Stimulated activated CD4-positive, alpha-beta T cell treated with anti-CD3 and anti-CD28 coated beads, Interleukin-15, amount 100 ng/mL, for 48 hours (primary cell): ENCODE measurements at places on chromosomes 3 and 15.

DNA sequence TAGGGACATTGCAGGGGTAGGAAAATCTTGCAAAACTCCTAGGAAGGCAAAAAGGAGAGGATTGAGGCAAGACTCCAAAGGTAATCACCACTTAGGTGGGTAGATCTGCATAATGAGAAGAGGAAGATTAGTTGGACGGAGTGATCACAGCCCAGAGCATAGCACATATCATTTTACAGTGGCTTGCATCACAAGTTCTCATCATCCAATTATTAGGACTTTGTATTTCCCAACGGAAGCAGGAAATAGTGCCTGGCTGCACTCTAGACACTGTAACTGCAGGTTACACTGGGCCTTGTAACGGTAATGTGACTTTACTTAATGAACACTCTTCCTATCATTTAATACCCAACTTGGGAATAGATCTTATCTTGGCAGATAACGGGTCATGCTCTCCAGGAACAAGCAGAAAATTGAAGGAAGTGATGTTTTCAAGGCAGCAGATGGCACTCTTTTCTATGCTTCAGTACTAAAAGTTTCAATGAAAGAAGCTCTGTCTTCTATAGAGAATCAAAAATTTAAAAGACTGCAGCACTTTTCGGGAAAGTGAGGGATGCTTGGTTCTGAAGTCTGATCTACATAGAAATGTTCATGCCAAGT, 101.9 kb upstream of the KCNMB2 start:
- DNase-seq, result no peak

DNA sequence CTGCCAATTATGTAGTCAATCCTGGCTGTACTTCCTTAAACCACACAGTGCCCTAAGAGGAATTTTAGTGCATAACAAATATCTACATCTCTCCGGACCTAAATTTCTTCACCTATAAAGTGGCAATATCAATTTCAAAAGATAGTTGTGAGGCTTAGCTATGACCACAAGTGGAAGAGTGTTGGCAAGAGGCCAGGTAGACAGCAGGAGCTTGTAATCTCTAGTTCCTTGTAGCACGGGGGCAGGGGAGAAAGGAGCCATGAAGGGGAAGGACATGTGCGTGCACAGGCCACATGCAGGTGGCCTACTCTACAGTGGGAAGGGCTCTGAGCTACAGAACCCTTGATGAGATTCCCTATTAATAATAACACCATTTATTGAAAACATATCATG, 269.7 kb downstream of the ABHD5 start:
- DNase-seq, result no peak

DNA sequence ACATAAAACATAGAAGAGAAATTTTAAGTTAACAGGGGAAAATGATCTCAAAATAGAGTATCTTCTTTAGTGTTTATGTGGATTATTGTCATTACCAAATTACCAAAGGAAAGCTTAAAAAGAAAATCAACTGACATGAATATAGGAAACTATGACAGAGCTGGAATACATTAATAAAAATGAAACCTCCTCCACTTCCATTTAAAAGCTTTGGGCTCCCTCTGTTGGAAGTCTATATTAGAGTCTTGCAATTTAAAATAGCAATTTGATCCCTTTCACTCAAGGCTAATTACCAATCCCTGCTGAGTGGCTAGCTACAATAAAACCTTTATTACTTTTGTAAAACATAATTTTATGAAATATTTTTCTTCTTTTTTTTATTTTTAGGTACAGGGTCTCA, 61.4 kb upstream of the IMPG2 start:
- DNase-seq, result no peak

DNA sequence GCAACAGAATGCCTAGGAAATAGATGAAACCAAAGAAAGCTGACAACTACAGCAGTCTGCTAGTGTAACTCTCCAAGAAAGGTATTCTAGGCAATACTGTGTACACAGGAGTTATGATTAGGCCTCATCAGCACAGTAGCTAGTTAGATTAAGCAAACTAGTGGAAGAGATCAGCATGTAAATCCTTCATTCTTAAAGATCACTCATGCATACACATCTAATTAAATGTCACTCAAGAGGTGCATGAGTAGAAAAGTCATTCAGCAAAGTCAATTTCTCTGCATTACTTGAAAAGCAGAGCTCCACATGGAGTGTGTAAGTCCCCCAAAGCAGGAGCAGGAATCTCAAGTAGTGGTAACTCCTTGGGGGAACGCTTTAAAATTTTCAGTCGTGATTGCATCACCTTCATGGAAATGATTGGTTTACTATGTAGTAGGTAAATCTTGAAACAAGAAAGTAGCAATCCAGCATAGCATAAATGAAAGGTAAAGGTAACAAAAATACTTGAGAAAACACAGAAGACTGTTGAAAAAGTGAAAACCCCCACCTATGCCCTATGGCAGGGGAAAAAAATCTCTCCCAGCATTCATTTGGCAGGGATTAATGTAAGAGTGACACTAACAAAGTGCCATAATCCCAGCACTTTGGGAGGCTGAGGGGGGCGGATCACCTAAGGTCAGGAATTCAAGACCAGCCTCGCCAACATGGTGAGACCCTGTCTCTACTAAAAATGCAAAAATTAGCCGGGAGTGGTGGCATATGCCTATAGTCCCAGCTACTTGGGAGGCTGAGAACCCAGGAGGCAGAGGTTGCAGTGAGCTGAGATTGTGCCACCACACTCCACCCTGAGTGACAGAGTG, 29.4 kb upstream of the PPIB start:
- DNase-seq, result no peak

- no peak for DNase-seq
Observed at GRCh38 chr3:39385456-39386090, 2.4 kb downstream of the SLC25A38 start.

DNA sequence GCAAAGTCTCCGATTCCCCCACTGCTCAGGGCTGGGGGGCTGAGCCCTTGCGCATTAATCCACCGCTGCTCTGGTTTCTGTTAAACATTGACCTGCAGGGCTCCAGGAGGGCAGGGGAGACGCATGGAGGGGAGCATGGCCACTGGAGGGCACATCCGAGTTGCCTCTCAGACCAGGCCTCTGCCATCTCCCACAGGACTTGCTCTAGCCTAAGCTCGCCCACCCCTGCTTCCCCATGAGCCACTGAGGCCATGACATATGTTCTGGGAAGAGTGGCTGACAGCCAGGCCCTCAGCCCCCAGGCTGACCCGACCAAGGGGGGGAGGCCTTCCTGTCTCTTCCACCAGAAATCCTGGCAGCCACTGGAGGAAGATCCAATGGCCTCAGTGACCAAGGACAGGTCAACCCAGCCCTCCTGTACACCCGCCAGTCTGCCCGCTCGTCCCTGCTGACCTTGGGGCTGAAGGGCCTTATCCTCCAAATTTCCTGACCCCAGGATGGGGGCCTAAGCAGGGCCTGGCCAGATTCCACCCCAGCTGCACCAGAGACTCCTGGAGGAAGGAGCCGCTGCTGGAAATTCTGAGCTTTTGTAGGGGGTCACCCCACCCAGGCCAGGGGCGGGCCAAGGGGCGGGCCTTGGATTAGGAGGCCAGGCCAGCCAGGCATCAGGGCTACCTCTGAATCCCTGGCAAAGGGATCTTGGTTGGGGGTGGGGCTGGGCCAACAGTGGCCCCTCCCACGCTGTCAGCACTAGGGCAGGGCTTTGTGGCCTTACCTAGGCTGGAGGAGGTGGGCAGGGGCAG, at the start of gene HYAL1:
Gene HYAL1 (minus strand): TSS at position 562 of the 803 bp plus-strand sequence. CDS start 618 bp downstream, outside the sequence.
- no peak for DNase-seq

DNA sequence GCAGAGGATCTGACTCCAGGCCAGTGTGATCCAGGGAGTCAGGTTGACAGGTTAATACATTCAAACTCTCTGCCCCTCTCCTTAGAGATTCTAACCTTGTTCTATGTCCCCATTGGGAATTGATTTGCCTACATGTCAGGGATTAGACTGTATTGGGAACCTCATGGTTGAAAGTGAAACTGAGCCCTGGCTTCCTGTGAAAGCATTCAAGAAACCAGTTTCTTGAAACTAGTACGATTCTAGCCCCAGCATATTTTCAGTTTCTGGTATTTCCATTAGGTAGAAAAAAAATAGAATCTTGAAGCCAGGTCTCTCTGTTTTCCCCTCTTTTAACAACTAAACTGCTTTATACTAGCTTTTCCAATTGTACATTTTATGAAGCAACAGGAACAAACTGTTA, 140.4 kb upstream of the ABI3BP start:
- no peak for DNase-seq

- no peak for DNase-seq
Observed at GRCh38 chr3:110272525-110272924, 799.1 kb upstream of the NECTIN3 start.

DNA sequence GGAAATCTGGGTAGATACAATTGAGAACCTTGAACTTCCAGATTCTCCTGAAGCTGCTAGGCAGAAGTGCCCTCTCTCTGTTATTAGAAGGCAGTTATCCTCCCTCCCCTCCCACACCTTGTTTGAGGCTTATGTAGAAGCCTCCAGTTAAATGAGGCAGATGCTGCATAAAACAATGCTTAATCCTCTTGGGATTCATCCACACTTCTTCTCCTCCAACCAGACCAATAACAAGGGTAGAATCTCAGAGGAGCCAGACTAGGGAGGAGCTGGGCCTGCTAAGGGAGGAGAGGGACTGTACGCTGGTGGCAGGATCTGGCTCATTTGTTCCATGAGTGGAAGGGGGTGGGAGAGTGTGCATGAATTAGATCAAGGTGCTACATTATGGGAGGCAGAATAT, 88.3 kb upstream of the PRR23C start:
- DNase-seq, result no peak

DNA sequence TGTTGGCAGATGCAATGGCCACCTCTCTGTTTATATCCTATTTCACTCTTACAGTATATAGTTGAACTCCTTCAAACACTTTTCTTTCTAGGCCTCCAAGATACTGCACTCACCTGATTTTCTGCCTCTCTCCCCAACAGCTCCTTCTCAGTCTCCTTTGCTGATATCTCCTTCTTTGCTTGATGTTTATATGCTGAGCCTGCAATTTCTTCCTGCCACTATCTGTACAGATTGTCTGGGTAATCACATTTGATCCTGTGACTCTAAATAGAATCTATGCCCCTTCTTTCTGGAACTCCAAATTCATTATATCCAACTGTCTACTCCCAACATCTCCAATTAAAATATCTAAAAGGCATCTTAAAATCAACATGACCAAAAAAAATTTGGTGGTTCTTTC, 165.5 kb upstream of the PFN2 start:
- DNase-seq, result no peak

DNA sequence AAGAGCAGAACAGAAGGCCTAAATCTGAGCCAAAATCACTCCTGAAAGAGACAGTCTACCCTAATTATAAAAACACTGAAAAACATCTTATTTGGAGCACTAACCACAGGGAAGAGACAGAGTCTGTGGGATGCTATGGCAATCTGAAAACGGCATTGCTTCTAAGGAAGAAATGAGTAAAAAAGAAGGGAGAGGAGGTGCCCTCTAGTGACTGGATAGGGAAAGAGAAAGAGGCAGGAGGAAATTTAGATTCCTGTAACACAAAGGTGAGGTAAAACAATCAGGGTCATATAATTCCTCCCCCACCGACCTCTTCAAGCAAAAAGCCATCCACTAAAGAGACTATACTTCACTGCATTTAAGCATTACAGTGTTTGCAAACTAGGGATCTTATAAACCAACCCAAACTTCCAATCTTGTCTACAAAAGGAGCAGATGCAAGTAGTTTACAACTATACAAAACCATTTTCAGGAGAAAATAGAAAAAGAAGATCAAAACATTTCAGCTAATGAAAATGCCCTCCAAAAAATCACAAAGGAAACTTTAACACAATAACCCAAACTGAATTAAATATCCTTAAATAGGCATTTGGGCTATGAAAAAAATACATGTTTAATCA, 32.6 kb downstream of the HACD2 start:
- DNase-seq, result no peak

DNA sequence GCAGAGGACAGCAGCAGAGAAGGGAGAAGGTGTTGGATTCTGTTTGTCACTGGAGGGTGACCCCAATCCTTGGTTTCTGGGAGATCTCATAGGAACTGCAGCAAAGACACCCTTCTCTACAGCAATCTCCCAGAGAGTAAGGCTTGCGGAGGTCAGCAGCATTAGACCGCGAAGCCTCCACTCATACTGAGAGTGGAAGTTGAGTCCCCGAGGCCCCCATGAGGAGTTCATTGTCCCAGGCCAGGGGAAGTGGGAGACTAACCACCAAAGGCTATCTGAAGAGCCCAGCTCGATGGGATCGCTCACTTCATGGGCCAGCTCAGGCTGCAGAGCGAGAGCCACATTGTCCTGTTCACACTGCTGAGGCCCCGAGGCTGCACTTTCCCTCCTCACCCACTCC, 44.6 kb downstream of the GLDN start:
- DNase-seq, result no peak

DNA sequence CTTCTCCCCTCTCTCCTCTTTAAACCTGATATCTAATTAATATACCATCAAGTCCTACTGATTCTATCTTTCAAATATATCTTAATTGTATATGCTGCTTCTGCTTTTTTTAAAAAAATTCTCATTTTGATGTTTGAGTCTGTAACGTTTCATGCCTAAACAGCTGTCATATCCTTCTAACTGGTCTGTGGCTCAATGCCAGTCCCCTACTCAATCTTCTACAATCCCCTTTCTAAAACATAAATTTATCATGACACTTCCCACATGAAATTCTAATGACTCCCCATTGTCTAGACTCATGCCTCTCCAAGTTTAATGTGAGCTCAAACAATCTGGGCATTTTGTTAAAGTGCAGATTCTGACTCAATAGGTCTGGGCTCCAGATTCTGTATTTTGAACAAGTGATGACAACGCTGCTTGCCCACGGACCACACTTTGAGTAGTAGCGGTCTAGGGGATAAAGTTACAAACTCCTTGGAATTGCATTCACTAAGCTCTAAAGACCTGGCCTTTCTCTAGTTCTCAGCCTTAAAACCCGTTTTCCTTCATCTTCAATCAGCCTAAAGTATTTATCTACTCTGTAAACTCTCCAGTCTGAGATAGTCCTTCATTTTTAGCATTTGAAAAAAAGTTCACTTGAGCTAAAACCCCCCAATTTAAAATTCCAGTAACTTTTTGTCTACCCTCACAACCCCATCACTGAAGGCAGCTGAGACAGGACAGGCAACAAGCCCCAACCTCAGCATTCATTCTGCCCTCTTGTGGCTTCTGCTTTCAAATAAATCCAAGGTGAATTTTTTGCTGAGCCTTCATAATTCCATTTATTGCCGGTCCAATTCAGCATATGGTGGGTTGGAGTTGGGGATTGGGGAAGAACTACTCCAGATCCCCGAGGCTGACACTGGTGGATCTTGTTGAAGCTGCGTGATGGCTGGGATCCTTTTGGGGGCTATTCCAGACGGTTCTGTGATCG, 88.1 kb upstream of the THRB start:
- DNase-seq, result no peak

DNA sequence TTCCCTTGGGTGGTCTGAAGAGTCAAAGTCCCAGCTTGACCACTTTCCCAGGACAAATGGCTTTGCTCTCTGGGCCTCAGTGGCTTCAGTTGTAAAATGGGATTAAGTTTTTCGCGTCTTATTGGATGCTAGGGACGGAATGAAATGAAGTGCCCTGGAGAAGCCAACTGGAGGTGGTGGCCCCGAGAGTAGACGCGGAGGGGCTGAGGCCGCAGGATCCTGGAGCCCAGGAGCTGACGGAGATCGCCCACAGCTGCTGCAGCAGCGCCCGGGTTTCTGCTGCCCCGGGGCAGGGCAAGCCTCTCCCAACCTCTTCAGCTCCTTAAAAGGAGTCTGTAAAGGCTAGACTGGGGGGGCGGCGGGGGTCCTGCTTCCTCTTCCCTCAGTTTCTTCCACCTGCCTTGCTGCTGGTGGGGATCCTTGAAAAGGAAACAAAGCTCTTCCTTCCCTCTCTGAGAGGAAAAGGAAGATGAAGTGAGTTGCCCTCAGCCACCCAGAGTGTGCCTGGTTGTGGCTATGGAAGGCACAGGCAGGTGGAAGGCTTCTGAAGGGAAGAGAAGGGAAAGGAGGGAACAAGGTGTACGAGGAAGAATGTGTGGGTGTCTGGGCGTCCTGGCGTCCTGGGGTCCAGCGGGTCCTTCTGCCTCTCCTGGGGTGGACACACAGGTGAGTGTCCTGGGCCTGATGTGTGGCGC, 967 bp upstream of the BNC1 start:
- DNase-seq, result no peak
